ENCODE measurements at places on chromosomes 12 and 14. TPM values are rescaled to one million over a fixed set of nuclear protein-coding genes. Genes with fewer than 3 reads are reported as not detected.

The ALG10 gene
- total RNA-seq = 5.7 TPM

The METTL17 gene
- 59.8 TPM for total RNA-seq

The RILPL1 gene
- 7.3 TPM for total RNA-seq

The LRTM2 gene
- not detected for total RNA-seq

The EGLN3 gene
- total RNA-seq = 0.29 TPM

The CFAP54 gene
- total RNA-seq = 3.1 TPM

The BBS10 gene
- total RNA-seq = 19.0 TPM

The PTPRB gene
- 0.73 TPM for total RNA-seq
